Naive B cell (primary cell): ENCODE measurements at places on chromosomes 1 and 21. TPM values are rescaled to one million over a fixed set of nuclear protein-coding genes. Genes with fewer than 3 reads are reported as not detected.

The GPR153 gene
- not detected for polyA plus RNA-seq

The ADCY10 gene
- not detected for polyA plus RNA-seq

The AMY1C gene
- polyA plus RNA-seq: not detected

The PCNX2 gene
- polyA plus RNA-seq: 2.4 TPM

The TFAP2E gene
- polyA plus RNA-seq: not detected

The ZCCHC17 gene
- 51.5 TPM for polyA plus RNA-seq

The NBPF6 gene
- polyA plus RNA-seq: not detected

The CYP4A11 gene
- not detected for polyA plus RNA-seq

The PBX1 gene
- polyA plus RNA-seq: 0.04 TPM

The ANXA9 gene
- 0.42 TPM for polyA plus RNA-seq

The CACNA1S gene
- polyA plus RNA-seq: not detected

The TMPRSS15 gene
- polyA plus RNA-seq: 0.61 TPM

The MTARC1 gene
- 0.91 TPM for polyA plus RNA-seq

DNA sequence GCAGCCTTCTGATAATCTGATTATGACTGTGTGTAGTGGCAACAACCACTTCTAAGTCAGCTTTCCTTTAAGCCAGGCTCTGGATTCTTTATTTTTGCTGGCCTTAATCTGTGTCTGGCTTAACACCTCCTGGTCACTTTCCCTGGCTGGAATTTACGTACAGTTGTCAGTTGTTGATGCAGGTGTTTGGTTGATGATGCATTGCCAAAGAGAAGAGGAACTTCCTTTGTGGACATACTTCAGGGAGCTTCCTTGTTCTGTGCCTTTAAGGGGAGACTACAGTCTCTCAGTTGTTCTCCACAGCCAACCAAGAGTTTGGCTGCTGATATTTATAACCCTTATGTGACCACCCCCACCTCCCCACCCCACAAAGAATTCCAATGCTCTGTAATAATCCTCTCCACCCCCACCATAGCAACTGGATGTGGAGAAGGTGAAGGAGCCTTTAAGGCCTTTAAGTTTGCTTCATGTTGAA is 96.0 kb upstream of the BMP8A start:
- DNase-seq: peak; percentile 17

- no peak for DNase-seq
These were observed at the start of gene TDRD5 for GRCh38 chr1:179591592-179592580. TSS of gene TDRD5 (plus strand) at chr1:179591832. CDS start at chr1:179592616, 784 bp downstream.

DNA sequence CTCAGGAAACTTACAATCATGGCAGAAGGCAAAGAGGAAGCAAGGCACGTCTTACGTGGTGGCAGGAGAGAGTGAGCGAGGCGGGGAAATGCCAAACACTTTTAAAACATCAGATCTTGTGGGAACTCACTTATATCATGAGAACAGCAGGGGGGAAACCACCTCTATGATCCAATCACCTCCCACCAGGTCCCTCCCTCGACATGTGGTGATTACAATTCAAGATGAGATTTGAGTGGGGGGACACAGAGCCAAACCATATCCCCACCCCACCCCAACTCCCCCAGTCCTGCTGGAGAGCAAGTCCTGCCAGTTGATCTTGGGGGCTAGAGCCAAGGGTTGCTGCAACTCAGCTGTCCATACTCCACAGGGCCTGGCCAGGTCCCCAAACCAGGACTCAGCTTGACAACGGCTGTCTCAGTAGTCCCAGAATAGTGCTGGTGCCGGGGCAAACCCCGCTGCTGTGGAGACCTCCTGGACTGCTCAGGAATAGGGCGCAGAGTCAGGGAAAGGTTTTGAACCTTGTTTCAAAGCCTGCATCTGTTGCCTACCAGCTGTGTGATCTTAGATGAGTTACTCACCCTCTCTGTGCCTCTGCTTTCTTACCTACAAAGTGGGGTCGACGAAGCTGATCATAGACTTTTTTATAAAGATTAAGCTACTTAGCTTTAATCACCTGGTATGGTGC is 79.5 kb downstream of the STUM start:
- no peak for DNase-seq

DNA sequence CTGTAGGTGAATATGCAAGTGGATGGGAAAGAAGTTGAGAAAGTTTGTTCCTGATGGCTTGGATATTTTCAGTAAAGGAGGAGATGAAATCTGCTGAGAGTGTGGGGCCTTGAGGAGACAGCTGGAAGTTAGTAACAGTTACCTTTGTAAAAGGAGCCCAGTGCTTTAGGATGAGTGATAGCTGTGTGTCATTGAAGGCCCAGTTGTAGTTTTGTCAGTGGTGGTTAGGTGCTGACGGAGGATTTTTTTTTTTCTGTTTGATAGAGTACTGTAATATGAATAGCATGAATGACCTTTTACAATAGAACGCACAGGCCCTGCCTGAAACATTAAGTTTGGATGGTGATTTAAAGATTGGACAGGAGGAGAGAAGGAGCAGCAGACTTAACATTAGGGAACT is 33.3 kb downstream of the LRRC8D start:
- DNase-seq: no peak

DNA sequence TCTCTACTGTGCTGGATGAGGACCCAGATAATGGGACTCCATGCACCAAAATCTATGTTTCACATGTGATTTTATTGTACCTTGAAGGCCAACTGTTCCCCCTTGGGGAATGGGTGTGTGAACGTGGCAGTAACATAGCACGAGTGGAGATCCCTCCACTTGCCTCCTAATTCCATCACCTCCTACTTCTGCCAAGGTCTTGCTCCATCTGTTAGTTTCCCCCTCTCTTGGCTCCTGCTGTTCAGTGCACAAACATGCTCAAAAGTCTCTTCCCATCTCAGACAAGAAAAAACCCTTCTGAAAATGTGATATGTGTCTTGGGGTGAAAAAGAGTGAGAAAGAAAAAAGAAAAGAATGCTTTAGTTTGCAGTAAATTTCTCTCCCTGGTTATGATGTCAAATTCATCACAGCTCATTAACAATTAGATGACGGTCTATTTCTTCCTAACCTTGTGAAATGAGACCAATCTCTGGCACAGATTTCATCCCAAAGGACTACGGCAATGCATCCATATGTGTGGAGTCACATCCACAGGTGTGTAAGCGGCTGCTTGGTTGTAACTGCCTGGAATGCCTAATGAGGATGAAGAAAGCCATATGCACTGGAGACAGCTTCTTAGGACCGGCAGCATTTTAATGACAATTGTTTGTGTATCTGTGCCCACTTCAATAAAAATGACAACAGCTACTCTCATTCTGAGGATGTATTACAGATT is 79.3 kb upstream of the DIRAS3 start:
- DNase-seq: no peak

DNA sequence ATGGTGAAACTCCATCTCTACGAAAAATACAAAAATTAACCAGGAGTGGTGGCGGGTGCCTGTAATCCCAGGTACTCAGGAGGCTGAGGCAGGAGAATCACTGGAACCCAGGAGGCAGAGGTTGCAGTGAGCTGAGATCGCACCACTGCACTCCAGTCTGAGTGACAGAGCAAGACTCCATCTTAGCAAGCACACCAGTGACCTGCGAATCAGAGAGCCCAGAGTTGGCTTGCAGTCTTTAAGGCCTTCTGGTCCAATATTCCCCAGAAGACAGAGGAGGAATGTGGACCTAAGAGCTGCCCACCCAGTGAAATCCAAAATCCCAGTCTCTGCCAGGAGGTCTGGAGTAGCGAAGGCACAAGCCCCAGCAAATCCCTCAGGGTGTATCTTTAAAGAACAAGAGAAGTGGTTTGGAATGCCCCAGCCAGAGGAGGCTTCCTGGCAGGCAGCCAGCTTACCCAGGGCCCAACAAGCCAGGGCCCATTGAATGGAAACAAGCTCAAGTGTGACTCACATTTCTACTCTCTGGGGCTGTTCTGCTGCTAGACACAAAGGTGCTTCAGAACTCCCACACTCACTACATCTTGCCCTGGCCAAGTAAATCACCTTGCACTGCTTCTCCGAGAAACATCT is 23.9 kb downstream of the GPR161 start:
- DNase-seq: no peak

GRCh38 chr1:30507401-30508174 is 215.8 kb downstream of the MATN1 start:
- DNase-seq: no peak

- DNase-seq: no peak
These were observed 37.7 kb upstream of the MAP10 start for GRCh38 chr1:232767305-232768074.

DNA sequence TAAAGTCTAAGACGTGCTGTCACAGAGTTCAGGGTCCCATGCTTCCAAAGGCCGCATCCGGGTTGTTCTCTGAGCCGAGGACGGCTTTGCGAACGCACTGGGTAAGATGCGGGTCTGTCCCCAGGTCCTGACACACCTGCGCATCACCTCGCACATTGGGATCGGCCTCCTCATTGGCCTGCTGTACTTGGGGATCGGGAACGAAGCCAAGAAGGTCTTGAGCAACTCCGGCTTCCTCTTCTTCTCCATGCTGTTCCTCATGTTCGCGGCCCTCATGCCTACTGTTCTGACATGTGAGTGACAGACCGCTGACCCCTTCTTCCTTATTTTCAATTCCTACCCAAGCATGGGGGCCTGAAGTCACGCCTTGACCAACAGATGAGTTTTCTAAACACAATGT is 25.3 kb downstream of the TFF3 start:
- no peak for DNase-seq

DNA sequence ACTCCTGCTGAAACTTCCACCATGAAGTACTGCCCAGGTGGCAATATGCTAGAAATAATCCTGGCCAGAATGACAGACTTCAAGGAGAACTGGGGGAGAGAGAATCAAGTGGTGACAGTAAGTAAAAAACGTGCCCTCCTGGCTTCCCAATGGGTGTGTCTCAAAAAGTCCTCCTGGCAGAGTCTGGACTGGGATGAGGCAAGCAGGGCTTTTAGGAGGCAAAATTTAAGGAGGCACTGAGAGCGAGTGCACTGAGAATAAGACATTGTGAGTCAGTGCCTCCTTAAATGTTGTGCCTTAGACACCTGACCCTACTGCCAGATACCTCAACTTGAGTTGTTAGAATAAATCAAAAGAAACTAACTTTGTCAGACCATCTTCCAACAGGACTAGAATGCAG is 2.2 kb downstream of the LRRC52 start:
- DNase-seq: no peak

- peak; percentile 67 for DNase-seq
These were observed 1.7 kb downstream of the COL8A2 start for GRCh38 chr1:36123356-36123755.

DNA sequence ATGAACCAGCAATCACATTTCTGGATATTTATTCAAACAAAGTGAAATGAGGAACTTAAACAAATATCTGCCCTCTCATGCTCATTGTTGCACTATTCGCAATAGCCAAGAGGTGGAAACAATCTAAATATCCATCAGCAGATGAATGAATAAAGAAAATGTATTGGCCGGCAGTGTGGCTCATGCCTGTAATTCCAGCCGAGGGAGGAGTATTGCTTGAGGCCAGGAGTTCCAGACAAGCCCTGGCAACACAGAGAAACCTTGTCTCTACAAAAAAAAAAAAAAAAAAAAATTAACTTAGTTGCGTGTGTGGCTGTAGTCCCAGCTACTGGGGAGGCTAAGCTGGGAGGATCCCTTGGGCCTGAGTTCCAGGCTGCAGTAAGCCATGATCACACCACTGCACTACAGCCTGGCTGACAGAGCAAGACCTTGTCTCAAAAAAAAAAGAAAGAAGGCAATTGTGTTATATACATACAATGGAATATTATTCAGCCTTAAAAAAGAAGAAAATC is 191.4 kb downstream of the AKT3 start:
- DNase-seq: no peak

DNA sequence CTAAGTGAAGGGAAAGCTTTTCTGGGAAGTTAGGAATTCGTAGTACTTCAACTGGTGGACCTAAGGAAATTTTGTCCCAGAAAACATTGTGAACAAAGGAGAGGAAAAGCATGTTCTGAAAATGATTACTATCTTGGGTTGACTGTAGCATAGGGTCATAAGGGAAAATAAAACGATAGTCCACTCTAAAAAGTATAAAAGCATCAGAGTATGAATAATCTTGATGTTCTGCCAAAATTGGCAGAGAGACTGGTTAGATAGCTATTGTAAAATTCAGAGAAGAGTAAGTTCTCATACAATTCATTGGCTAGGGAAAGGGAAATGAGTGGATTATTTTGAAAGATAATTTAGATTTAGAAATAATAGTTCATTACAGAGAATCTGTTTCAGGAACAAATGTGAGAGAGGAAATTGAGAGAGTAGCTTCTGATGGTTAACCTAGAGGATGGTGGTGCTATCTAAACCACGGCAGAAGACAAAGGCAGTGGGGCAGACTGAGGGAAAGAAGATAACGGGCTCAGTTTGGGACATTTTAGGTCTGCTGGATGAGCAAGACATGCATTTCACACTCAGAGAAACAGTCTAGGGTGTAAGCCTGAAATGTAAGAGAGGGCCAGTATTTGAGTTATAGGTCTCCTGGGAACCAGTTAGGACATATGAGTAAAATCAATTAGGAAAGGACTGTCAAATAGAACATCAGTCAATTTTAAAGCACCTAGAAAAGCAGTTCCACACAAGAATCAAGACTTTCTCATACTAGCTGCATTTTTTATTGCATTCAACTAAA is 799.3 kb upstream of the CXADR start:
- no peak for DNase-seq

DNA sequence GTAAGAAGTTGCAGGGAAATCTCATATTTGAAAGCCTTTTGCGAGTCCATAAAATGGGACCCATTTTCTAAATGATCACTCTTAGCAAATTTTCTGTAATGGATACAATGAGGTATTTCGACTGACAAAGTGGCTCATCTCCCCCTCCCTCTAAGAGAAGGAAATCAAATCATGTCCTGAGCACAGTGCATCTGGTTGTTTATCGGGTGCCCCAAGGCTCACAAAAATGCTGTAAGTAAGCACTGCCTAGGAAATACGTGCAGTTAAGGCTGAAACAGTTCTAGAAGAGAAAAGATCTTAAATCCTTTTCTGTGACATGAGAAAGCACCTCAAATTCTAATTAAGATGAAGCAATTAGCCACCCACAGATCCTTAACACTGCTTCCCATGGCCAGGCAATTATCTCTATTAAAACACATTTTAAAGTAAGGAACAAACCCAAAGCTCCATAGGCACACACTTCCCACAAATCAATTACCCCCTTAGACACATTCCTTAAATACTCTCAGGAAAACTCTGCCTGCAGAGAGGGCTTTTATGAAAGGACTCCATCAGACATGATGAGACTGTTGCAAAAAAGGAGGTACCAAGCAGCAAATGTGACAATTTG is 216.3 kb downstream of the KCNH1 start:
- DNase-seq: no peak

- DNase-seq: peak; percentile 11
These were observed 446.9 kb downstream of the NEGR1 start for GRCh38 chr1:71835442-71835813.

DNA sequence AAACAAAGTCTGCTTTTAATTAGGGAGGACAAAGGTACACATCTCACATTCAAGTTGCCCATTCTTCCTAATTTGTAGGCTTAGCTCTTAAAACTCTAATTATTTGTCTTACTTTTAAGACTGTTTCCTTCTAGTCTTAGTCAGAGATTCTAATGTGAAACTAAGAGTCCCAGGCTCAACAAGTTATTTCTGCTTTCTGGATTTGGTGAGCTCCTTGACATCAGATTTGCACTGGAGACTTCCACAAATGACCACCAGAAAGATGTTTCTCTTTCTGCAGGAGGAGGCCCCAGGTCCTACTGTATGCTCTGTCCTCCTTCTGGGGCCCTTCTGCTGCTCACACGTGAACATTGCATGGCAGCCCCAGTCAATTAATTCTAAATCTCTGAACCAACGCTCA is 194.2 kb upstream of the JUN start:
- DNase-seq: no peak

- DNase-seq: peak; percentile 17
These were observed 5.5 kb downstream of the TNFRSF25 start for GRCh38 chr1:6460301-6461050.
